D341Med (cell line): ENCODE measurements at places on chromosomes 12 and 14.
A peak's percentile ranks its signal among the peaks of the same experiment; 100 is the strongest.

- DNase-seq, result no peak
These were observed 13.2 kb downstream of the RASSF8 start for GRCh38 chr12:25971654-25972041.

DNA sequence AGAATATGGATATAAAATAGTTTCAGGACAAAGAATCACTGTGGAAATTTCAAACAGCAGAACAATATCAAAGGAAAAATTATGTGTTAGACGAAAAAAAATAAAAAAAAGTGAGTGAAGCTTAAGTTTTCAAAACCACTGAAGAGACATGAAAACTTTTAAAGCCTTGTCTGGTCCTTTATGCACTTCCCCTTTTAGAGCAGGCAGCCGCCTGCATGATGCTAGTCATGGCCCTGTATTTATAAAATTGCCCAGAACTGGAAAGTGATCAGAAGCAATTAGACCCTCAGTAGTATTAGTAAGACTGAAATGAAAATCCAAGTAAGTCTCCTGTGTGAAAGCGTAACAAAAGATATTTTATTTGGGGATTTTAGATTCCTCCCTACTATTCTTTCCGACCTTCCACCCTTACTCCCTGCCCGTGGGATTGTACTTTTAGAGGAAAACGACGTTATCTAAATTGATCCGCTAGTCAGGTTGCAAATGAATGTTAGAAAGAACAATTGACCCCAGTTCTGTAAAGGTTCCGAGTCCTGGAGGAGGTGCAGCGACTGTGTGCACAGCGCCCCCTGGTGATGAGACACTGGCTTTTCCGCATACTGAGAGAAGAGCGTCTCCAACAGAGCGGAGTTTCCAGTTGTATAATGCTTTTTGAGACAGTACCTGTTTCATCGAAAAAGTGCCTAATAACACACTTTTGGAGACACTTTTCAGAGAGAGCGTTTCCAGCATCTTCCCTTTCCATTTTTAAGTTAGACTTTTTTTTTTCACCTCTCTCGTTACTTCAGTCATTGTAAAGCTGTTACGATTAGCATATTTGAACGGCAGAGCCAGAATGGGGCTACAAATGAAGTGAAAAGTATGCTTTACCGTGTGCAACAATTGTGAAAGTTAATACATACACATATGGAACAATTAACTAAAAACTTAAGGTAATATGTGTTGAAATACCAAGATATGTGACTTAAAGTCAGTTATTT, 12.4 kb downstream of the MGST1 start:
- peak; percentile 76 for DNase-seq

GRCh38 chr12:106581543-106582248, 1.1 kb upstream of the RFX4 start:
- DNase-seq, result peak; percentile 50

DNA sequence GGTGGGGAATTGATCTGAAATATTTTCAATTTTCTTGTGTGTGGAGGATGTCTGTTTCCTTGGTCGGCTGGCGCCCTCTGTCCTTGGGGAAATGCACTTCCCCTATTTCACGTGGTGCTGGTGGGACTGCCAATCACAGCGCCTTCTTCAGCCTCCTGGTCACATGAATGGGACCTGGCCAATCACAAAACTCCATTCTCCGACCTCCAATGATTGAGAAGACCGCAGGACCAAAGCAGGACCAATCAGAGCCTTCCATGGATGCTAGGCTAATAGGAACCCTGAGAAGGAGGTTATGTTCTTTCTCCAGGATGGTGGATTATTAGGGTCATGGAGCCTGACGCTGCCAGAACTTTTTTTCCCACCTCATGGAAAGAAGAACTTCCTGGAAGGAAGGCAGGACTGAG, 188.7 kb downstream of the TTC8 start:
- DNase-seq, result peak; percentile 66

DNA sequence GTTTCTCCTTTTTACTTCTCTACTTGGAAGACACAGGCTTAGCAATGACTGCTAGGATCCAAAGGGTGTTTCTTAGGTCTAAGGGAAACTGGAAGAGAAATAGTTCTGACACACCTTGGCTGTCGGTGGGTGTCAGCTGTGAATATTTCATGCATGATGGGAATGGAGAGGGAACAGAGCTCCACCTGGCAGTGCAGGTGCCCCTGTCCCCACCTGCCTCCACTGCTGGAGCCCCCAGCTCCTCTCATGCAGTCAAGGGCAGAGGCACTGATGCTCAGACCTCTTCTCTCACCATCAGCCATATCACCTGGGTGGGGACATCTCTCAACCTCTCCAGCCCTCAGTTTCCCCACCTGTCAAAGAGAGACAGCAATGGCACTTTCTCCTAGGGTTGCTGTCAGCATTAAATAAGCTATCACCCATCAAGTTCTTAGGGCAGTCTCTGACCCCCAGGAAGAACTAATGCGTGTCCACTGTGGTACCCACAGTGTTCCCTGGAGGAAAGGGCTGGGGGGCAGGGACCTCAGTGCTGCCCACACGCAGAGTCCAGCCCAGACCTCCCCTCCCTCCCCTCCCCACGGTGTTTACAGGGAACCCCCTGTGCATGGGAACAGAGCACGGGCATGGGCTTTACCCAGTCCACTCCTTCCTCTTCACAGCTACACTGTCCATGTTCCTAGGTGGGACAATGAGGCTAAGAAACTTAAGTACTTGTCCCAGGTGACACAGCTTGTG, 69.1 kb downstream of the C14orf132 start:
- no peak for DNase-seq

- no peak for DNase-seq
These were observed 15.3 kb upstream of the PIK3C2G start for GRCh38 chr12:18246066-18246465.

DNA sequence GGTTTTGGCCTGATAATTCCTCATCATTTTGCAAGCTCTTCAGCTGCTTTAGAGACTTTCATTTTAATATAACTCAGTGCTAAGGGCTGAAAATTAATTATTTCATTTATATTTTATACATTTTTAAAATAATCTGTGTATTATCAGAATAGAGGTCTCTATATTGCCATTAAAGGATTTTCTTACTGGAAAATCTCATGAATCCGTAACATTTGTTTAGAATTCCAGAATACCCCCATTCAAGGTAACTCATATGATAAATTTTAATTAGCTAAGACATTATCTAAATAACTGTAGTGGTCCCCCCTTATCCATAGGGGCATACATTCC, 51.6 kb downstream of the BMAL2 start:
- DNase-seq, result no peak

- DNase-seq, result no peak
These were observed 5.7 kb downstream of the SPIC start for GRCh38 chr12:101480849-101481248.

DNA sequence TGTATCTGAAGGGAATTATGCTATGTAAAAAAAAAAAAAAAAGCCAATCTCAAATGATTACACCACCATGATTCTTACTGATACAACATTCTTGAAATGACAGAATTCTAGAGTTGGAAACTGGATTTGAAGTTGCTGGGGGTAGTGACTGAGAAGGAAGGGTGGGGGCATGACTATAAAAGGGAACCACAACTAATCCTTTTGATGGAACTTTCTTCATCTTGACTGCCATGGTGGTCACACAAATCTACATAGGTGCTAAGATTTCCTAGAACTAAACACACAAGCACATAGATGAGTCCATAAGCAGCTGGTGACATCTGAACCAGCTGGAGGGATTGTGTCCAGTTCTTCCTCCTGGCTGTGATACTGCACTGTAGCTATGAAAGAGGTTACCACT, 51.4 kb downstream of the CLMN start:
- no peak for DNase-seq

DNA sequence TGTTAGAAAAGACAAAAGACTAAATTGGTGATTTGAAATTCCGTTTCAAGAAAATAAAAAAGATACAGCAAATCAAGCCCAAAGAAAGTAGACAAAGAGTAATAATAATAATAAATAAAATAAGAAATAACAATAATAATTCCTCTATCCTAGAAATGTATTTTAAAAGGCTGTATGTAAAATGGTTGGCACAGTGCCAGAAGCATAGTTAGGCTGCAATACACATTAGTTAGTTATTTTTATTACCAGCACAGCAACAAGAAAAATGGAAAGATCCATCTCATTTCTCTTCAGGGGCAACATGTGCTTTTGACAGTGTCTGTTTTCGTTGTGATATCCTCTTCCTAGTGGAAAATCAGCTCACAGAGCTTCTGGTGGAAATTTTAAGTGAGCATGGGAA, 174.1 kb upstream of the TMTC1 start:
- no peak for DNase-seq

- DNase-seq, result no peak
These were observed 91.8 kb downstream of the SLC38A1 start for GRCh38 chr12:46177025-46177424.

DNA sequence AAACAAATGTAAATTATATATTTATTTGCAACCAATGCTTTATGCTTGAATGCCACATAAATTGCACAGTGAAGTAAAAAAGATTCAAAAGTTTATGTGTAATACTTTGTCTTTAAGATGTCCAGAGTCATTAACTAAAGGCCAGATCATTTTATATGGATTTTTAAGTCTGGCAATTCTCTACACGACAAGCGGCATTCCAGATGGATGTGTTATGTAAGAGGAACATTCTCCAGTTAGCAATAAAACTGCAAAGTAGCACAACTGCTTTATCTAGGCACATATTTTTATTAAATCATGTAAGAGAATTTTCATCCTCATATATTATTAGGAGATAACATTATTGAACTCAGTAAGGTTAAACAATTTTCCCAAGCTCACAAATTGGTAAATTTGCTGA, 1717.7 kb upstream of the SEL1L start:
- DNase-seq, result no peak

- no peak for DNase-seq
These were observed 2.1 kb upstream of the FOXG1 start for GRCh38 chr14:28764257-28765160.

DNA sequence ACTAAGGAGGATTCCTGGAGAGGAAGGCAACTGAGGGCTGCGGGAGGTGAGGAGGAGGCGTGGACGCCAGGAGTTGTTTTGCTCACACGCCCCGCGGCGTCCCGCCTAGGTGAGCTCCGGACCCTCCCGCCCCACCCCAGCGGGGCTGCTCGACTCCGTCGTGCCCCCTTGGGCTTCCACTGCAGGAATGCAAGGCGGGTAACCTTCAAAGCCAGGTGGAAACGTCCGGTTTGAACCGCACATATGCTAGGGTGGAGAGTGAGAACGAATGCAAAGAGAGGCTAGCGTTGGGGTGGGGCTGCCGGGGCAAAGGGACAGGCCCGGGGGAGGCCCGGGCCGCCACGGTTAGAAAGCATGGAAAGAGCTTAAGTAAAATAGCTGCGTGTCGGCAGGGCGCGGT, 5.4 kb upstream of the DPPA3 start:
- DNase-seq, result no peak

DNA sequence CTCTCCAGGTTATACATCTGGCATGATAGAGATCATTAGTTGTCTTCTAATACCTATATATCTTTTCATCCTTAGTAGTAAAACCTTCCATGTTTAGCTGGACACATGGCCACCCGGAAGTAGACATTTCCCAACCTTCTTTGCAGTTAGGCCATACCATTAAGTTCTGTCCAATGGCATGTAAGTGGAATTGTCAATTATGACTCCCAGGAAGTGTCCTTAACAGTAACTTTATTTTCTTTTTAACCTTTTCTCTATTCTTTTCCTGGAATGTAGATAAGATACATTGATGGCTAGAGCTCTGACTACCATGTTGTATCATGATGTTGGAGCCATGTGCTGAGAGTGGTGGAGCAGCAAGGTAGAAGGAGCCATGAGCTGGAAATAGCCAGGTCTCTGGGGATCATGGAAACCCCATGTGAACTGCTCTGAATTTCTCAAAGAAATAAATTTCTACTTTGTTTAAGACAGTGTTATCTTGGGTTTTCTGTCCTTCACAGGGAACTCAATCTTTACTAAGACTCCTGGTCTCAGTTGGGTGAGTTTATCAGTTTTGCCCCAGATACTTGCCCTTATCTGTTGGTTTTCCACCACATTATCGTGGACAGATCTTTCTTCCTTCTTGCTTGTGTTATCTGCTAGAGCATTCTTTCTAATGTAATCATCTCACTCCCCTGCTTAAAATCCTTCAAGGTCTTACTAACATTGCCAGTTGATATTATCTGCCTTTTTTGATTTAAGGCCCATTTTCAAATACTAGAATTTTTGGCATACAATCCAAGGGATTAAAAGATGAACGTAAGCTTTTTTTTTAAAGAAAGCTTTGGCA, 5.1 kb upstream of the LTA4H start:
- DNase-seq, result no peak
